Spinal cord (tissue), 10 donors: ENCODE measurements at places on chromosomes 3 and 15. TPM values are rescaled to one million over a fixed set of nuclear protein-coding genes. Genes with fewer than 3 reads are reported as not detected.

The SLC9C1 gene
- total RNA-seq, result 0.72 TPM

The PCOLCE2 gene
- total RNA-seq, result 6.8 TPM

The PRR23C gene
- total RNA-seq, result not detected

The NR1I2 gene
- 0.50 TPM for total RNA-seq

The SLC35G2 gene
- 36.4 TPM for total RNA-seq

The CSPG4 gene
- total RNA-seq, result 19.7 TPM

The APH1B gene
- 25.8 TPM for total RNA-seq

The GABRA5 gene
- total RNA-seq, result 7.9 TPM

The GNAT1 gene
- total RNA-seq, result not detected

The DUOXA2 gene
- not detected for total RNA-seq

The HTR3E gene
- not detected for total RNA-seq

The SCN11A gene
- 44.3 TPM for total RNA-seq

The GJD2 gene
- total RNA-seq, result 4.5 TPM

The MAGI1 gene
- 41.5 TPM for total RNA-seq

The ERC2 gene
- total RNA-seq, result 24.0 TPM

The DPPA2 gene
- not detected for total RNA-seq

The CTXN2 gene
- total RNA-seq, result 0.77 TPM

The CPA3 gene
- total RNA-seq, result 2.6 TPM

The FOXL2 gene
- 0.30 TPM for total RNA-seq

The CLDN18 gene
- 0.20 TPM for total RNA-seq

The RBPMS2 gene
- total RNA-seq, result 1.2 TPM

The LYZL4 gene
- not detected for total RNA-seq

The GPR176 gene
- 28.3 TPM for total RNA-seq

The SKOR1 gene
- 1.6 TPM for total RNA-seq

The VGLL3 gene
- 17.5 TPM for total RNA-seq

The CHRNA3 gene
- 1.1 TPM for total RNA-seq

The TRH gene
- total RNA-seq, result 61.5 TPM

The HESX1 gene
- total RNA-seq, result 0.50 TPM

The PIF1 gene
- total RNA-seq, result 2.3 TPM

The TBC1D2B gene
- 41.7 TPM for total RNA-seq

The GOLGA8S gene
- total RNA-seq, result 1.1 TPM

The SERPINI1 gene
- total RNA-seq, result 127 TPM

The A4GNT gene
- total RNA-seq, result not detected

The CFAP91 gene
- total RNA-seq, result 18.3 TPM

The ANKDD1A gene
- 10.8 TPM for total RNA-seq

The SNX33 gene
- total RNA-seq, result 5.9 TPM

The WDR93 gene
- total RNA-seq, result 3.9 TPM

The PRR23E gene
- not detected for total RNA-seq

The ATP2B2 gene
- 94.5 TPM for total RNA-seq

The PP2D1 gene
- not detected for total RNA-seq

The PFN2 gene
- total RNA-seq, result 459 TPM

The PEAK1 gene
- 37.7 TPM for total RNA-seq

The COL7A1 gene
- 8.4 TPM for total RNA-seq

The DAZL gene
- total RNA-seq, result not detected

The ACP3 gene
- total RNA-seq, result 1.3 TPM

The UBR1 gene
- 62.4 TPM for total RNA-seq

The GHRL gene
- not detected for total RNA-seq

The CATSPER2 gene
- total RNA-seq, result 5.1 TPM

The PLSCR5 gene
- 0.88 TPM for total RNA-seq

The NR2E3 gene
- 0.72 TPM for total RNA-seq

The ASB14 gene
- 0.59 TPM for total RNA-seq

The RYR3 gene
- total RNA-seq, result 13.0 TPM

The GRIP2 gene
- total RNA-seq, result 8.4 TPM

The COLQ gene
- 10.5 TPM for total RNA-seq

The KNG1 gene
- total RNA-seq, result not detected

The LTF gene
- total RNA-seq, result 1.4 TPM

The CPN2 gene
- not detected for total RNA-seq

The RBSN gene
- total RNA-seq, result 51.6 TPM

The TMIE gene
- 1.8 TPM for total RNA-seq

The LRRC3B gene
- total RNA-seq, result 24.8 TPM
